ENCODE measurements at places on chromosomes 7 and 10.

- DNase-seq = no peak
Observed at GRCh38 chr7:22667562-22668239, 59.3 kb upstream of the IL6 start.

GRCh38 chr7:117230276-117231046 lies 92.4 kb downstream of the WNT2 start:
- no peak for DNase-seq

DNA sequence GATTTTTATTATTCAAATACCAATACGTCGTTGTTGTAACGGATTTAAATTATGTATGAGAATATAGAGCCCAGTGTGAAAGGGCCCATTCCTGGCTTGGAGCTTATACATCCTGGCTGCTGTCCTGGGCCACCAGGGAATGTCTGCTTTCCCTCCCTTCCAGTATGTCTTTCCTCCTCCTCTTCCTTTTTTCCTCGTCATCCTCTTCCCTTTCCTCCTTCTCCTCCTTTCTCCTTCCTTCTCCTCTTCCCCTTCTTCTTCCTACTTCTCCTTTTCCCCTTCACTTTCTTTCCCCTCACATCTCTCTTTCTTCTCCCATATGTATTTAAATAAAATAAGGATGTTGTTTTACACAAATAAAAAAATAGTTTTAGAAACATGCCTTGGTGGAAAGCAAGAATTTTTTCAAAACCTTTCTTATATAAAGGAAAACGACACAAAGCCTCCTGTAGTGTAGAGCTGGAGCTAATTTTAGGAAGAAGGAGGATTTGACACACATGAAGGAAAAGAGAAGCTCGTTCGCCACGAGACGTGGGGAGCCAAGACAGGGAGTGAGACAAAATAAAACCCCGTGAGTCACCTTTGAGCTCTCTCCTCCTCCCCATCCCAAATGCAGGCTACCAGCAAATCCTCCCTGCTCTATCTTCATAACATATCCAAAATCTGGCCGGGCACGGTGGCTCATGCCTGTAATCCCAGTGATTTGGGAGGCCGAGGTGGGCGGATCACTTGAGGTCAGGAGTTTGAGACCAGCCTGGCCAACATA lies 301.1 kb upstream of the LYZL1 start:
- no peak for DNase-seq

DNA sequence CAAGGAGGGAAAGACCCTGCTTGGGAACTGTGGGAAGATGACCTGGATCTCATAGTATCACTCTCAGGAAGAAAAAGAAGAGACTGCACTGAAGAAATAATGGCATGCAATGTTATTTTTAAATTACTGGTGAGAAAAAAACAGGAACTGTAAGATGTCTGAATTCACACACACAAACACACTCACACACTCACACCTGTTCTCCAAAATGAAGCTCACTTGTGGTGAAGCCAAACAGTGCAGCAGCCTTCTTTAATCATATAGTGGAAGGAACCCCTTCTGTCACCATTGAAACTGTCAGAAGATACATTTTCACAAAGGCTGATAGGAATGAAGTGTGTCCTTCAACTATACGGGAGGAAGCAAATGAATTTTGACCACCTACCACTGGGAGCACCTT lies 156.5 kb upstream of the GHITM start:
- DNase-seq = no peak

DNA sequence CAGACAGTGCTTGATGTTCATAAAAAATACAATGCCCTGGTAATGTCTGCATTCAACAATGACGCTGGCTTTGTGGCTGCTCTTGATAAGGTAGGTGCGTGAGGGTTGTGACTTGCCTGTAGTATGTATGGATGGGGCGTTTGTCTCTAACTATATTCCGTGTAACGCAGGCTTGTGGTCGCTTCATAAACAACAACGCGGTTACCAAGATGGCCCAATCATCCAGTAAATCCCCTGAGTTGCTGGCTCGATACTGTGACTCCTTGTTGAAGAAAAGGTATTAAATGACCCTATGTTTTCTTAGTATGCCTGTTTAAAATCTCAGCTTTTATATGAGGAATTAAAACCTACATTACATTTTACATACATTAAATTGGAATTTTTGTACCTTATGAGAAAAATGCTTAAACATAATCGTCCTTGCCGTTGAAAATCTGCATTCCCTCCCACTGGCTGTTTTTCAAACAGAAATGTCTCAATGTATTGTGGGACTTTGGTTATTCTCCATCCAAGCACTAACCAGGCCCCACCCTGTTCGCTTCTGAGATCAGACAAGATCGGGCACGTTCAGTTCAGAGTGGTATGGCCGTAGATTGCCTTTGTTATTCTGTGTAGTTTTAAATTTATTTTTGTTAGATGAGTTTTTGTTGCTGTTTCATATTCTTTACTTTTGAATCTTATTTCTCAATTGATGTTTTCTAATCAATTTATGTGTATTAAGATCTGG lies 85.3 kb downstream of the CUL1 start:
- no peak for DNase-seq

GRCh38 chr10:99387541-99387940 lies 42.9 kb downstream of the GOT1 start:
- no peak for DNase-seq

GRCh38 chr7:5631152-5631551 lies 150.3 kb downstream of the RNF216 start:
- no peak for DNase-seq

GRCh38 chr10:45235798-45236220 lies 79.6 kb downstream of the OR13A1 start:
- no peak for DNase-seq

DNA sequence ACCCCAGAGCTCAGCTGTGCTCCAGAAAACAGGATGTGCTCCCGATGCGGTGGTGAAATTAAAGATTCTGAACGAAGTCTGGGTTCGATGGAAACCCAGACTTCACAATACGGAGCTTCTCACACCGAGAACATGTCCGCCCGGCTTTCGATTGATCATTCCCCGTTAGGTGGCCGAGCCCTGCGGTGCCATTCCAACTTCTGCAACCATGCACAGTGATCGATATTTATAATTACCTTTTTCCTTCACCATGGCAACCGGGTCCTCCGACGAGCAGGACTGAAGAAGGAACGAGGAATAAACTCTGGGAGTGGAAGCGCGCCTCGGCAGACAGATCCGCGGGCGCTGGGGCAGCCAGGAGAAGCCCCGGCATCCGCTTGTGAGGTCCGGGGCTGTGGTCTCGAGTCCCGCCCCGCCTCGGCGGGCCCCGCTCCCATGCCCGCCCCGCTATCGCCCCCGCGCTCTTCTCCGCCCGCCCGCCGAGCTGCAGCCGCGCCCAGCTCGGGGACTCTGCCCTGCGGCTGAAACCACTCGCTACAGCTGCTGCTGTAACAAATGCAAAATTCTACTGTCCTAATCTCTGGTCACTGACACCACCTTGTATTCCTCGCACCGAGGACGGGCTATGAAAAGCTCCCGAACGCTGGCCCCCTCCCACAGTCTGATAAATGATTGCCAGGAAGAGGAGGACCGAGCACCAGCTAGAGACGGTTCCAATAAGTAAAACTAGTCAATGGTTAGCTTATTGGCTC lies 26.2 kb downstream of the ABLIM1 start:
- DNase-seq = no peak

GRCh38 chr10:112811741-112812551 lies 138.1 kb upstream of the TCF7L2 start:
- no peak for DNase-seq

DNA sequence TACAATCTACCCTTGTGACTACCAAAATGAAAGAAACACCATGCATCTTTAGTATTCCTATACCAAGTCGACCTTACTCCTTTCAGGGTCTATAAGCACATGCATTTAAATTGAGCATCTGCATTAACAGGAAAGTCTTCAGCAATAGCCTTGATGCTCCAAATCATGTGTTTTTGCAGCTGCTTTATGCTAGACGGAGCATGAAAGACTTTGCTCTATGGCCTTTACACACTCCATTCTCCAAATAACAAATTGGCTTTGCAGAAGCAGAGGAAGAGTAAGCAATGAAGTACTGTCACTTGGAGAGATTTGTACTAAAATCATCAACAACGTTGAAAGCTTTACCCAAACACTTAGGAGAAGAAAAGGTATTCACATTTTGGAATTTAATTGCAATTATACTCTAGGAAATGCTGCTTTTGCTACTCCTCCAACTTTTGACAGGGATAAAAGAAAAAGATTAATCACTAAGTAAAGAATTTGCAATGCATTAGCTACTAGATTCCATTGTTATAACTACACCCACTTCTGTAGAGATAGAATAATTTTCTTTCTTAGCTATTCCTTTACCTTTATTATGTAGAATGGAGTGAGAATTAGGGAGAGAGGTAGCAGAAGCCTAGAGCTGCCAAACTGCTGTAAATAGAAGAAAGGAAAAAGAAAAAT lies 131.8 kb downstream of the SEMA3E start:
- DNase-seq = no peak

DNA sequence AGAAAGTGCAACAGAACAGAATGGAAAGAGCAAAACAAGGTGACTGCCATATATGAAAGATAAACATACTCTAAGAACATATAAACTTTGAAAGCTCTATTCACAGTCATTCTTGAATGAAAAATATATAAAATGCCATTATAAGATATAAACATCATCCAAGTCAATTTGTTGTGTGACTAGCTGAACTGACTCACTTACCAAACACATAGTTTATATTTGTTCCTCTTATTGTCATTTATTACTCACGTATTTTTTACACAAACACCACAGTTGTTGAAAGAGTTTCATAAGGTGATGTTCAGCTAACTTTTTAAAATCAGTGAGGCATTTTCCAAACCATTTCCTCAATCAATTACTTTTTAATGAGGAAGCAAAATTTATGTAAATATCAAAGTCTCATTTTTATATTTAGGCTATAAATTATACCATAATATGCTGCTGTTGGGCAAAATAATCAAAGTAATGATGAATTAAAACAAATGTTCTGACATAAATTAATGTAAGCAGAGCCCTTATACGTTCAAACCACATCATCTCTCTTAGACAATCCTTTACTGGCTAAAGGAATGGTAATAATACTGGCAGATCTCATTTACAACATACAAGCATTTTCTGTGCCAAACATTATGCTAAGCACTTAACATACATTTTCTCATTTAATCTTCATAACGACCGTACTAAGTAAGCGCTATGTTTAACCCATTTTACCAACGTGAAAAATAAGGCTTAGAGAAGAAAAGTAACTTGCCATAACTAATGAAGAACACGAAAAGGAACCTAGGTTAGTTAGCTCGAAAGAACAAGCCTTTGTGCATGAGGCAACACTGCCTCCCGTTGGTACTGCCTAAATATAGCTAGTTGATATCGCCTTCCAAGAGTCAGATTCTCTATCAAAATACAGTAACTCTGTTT lies 7.3 kb downstream of the LRRN3 start:
- DNase-seq = no peak
